Activated CD4-positive, alpha-beta T cell treated with anti-CD3 and anti-CD28 coated beads for 36 hours (primary cell): ENCODE measurements at places on chromosomes 6 and 20. TPM values are rescaled to one million over a fixed set of nuclear protein-coding genes. Genes with fewer than 3 reads are reported as not detected.

DNA sequence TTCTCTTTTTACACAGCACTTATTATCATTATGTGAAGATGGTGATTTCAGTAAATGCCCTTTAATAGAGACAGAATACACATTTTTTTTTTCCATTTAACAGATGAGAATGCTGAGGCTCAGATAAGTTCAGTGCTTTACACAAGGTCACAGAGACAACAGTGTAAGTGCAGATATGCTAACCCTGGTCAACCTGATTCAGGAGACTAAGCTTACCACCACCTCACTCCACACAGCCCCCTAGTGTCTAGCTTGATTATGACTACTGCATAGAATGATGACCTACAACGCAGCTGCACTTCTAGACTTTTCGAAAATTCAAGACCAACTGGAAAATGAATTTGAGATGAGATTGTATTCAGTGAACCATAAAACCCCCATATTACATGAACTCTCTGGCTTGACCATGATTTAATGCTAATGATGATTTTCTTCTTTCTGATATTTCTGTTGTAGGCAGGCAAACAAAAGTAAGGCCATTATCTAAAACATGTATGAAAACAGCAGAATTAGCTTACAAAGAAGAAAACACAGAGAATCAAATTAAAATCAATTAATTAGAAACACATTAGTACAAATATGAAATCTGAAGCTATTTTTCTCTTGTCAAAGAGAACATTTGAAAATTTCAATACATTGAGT is 212.1 kb upstream of the PHACTR1 start:
- DNase-seq: no peak

DNA sequence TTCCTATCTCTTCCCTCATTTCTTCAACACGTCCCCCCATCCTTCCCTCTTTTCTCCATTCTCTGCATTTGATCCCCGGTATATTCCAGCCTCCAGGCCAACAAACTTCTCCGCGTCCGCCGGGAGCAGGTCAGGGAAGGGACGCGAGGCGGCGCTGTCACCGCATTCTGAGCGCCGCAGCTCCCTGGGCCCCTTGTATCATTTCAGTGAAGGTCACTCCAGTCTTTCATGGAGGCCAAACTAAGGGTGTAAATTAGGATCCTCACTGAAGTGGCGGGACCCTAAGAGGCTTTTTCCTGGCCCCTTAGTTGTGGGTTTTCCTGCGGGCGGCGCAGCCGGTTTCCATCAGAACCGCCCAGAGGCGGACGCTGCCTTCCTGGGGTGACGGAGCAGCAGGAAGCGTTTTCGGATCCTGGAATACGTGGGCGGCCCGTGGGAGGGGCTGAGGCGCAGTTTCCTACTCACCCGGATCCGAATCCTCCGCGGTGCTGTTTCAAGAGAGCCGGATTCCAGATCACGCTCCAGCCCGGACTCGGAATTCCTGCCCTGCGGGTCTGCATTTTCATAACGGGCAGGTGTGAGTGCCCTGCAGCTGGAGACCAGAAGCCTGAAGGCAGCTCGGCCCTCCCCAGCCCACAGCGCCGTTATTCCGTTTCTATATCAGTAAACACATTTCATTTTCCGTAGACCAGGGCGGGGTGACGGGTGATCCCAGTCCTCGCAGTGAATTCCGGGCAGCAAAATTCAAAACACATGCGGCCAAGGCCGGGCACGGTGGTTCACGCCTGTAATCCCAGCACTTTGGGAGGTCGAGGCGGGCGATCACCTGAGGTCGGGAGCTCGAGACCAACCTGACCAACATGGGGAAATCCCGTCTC is 3.6 kb upstream of the MICA start:
- DNase-seq: peak; percentile 82

DNA sequence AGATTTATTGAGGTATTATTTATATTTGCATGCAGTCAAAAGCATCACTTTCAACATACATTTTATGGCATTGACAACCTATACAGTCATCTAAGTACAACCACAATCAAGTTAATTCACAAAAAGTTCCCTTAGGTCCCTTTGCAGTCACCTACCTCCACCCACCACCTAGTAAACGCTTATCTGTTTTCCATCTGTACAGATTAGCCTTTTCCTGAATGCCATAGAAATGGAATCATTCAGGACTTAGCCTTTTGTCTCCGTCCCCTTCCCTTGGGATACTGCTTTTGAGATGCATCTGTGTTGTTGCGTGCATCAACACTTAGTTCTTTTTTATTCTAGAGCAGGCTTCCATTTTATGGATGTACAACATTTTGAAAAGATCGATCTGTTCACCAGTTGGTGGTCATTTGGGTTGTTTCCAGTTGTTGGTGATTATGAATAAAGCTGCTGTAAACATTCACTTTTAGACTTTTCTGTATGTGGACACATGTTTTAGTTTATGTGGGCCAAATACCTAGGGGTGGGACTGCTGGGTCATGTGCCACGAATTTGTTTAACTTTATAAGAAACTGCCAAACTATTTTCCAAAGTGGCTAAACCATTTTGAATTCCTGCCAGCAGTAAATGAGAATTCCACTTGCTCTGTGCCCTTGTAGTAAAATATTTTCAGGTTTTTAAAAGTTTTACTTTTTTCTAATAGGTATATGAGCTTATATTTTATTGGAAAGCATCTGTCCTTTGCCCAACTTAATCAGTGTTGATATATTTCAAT is 17.6 kb upstream of the IFNGR1 start:
- no peak for DNase-seq

GRCh38 chr6:42694586-42694985 is 27.8 kb downstream of the PRPH2 start:
- no peak for DNase-seq

BPIFB4 gene
- total RNA-seq: not detected

DNA sequence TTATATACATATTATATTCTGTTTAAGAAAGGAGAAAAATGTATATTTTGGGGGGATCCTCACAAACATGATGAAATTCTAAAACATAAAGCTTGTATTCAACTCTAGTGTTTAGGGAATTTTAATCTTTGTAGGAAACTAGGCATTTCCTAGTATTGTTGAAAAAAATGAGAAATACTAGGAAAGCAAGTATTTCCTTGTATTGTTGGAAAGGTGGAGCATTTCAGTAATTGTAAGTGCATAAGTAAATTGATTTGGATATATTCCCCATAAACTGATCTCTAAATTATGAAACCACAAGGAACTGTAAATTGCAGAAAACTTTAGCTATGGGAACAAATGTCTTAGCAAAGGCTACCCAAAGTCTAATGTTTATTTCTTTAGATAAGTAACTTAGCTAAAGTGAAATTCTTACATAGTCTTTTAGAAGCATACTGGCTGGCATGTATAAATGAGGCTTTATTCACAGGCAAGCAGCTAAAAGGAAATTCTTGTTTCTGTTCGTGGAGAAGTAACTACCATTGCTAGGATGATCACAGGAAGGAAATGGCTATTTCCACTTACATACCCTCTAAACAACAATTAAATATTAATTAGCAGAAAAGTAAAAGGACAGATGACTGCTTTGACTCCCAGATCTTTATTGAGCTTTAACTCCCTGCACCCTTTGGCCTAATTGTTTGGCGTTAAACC is 19.9 kb upstream of the NRN1 start:
- DNase-seq: no peak

DNA sequence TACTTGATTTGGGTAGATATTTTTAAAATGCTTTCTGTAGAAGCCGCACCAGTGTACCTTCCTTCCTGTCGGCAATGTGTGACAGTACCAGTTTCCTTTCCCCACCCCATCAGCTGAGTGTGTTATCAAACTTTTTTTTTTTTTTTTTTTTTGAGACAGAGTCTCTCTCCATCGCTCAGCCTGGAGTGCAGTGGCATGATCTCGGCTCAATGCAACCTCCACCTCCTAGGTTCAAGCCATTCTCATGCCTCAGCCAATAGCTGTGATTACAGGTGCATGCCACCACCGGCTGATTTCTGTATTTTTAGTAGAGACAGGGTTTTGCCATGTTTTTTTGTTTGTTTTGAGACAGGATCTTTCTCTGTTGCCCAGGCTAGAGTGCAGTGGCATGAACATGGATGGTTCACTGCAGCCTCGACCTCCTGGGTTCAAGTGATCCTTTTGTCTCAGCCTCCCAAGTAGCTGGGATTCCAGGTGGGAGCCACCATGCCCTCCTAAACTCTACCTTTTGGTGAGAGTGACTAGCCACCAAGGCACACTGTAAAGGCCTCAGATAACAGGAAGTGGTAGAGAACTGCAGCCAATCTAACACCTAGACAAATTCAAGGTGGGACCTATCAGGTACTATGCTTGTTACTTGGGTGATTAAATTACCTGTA is 26.5 kb upstream of the ZBTB22 start:
- DNase-seq: peak; percentile 57

GRCh38 chr6:21518317-21518716 is 75.2 kb upstream of the SOX4 start:
- no peak for DNase-seq

AK9 gene
- 3.5 TPM for total RNA-seq

DNA sequence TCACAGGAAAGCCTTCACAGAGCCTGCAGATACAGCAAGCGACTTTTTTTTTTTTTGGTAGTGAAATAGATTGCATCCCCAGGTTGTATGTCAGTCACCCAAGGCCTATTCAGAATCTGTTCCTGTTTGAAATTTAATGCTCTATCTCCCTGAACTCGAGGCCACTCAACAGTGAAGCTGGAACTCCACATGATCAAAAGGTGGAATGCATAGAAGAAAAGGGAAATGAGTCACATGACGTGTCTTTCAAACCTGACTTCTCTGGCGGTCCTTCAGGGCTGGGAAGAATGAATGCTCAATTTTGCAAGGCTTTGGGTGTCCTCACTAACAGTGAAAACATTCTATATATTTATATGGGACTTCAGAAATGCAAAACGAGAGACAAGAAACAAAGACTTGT is 88.4 kb upstream of the B3GAT2 start:
- DNase-seq: no peak

- no peak for DNase-seq
These were observed 45.4 kb upstream of the AGPAT4 start for GRCh38 chr6:161319231-161319630.

GRCh38 chr6:79377047-79377446 is 142.6 kb upstream of the HMGN3 start:
- DNase-seq: no peak

CST4 gene
- total RNA-seq: not detected

DNA sequence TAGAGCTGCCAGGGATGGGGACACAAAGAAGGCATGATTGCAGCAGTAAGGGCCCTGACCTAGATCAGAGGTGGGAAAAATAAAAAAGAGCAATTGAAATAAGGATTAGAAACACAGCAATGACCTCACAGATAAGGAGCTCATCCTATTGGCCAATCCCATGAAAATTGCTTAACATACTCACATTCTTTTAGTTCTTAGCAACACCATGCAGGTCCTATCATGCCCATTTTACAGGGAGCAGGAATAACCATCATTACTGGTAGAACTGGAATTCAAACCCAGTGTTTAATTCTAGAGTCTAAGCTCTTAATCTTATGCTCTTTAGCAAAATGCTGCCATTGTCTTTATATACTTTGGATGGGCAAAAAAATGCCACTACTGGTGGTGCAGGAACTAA is 267.7 kb downstream of the RNF144B start:
- DNase-seq: no peak

BRPF3 gene
- 18.0 TPM for total RNA-seq

VTA1 gene
- total RNA-seq: 73.9 TPM

GRCh38 chr6:53894091-53894490 is 99.3 kb downstream of the LRRC1 start:
- peak; percentile 76 for DNase-seq

- DNase-seq: no peak
These were observed 70.5 kb upstream of the RBM24 start for GRCh38 chr6:17210683-17211082.

DNA sequence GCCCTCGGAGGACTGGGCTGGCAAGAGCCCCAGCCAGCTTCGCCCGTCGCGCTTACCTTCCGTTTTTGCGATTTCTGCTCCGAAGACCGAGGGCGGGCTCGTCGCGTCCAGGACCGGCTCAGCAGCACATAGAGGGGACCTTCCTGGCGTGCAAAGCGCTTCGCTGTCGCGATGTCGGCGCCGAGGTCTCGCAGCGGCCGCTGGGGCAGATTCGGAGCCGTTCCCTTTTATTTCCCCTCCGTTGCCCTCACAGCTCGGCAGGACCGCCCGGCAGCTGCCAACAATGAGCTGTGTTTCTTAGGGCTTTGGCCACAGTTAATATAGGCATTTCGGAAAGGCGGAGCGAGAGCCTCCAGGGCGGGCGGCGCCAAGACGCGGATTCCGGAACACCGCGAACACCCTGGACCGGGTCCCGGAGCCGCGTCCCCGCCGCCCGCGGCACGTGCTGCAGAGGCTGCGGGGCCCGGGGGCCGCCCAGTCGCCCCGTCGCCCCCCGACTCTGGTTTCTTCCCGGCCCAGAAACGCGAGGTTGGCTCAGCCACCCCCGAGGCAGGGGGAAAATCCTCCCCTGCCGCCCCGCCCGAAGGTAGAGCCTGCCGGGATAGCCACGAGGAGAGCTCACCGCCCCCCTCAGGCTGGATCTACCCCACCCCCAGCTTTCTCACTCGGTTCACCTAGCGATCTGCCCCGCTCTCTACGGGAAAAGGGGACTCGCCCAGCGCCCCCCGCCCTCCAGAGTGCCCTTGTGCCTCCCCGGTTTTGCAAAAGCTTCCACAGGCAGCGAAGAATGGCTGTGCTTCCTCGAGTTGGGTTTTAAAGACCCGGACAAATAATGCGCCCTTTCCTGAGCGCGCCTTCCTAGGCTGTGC is at the start of gene CITED2:
CITED2 (minus strand) TSS at position 292 of the 869 bp plus-strand sequence. CDS start 704 bp downstream, outside the sequence.
- DNase-seq: peak; percentile 93

MAVS gene
- total RNA-seq: 25.9 TPM

BYSL gene
- 51.6 TPM for total RNA-seq

RPS6KA2 gene
- 10.9 TPM for total RNA-seq

GRIK2 gene
- not detected for total RNA-seq

DNA sequence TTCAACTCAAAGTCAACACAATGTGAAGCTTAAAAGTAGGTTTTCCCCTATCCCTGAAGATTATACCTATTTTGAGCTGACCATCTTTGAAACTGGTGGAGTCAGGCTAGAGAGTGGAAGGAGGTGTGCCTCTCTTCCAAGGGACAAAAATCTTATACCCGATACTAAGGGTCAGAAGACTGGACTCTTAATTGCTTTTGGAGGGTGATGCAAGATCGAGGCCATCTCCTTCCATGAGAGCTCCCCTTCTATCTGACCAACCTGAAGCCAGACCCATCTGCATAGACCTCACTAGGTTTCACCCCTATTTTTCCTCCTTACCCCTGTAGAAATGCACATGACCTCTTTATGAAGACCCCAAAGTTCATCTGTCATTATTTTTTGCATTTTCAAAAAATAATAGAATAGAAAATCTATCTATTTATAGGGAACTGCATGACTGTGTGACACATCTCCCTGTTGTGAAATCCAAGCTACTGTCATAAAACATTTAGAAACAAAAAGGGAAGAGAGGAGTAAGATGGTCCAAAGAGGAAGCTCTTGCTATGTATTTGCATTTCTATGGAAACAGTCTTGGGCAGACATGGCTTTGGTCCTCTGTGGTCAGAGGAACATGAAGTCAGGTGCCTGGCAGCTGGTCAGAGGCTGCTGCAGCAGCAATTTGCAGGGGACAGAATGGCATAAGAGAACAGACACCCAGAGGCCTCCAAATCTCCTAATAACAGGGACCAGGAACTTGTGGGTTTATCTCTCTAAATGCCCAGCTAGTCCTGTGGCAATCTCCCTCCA is 349.2 kb downstream of the MAFB start:
- no peak for DNase-seq

SPACA1 gene
- not detected for total RNA-seq
